ENCODE measurements at places on chromosomes 16 and 17.

GRCh38 chr17:8709006-8709405 is 35.6 kb downstream of the CCDC42 start:
- DNase-seq = no peak

DNA sequence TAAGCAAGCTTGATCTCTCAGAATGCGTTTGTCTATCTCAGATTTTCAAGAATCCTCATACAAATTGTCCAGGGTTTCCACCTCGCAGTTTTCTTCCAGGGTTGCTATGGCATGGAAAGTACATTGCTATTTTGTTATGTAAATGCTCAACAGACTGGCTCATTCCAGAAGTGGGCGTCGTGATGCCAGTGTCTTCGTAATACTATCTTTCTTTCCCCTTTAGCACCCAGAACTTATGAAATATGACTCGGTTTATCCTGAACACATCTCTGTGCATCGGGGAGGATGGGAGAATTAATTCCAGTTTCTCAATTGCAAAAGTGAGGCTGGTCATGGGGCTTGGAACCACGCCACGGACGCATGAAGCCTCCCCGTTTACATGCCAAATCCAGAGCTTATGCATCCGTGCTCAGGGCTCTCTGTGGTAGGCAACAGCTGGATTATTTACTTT is 405.0 kb downstream of the WWOX start:
- DNase-seq = no peak

- no peak for DNase-seq
These were observed 111.7 kb downstream of the TANGO6 start for GRCh38 chr16:68954911-68955635.

- no peak for DNase-seq
These were observed 11.1 kb downstream of the VAC14 start for GRCh38 chr16:70789595-70790447.

GRCh38 chr16:1416521-1416941 is 2.0 kb upstream of the UNKL start:
- no peak for DNase-seq

GRCh38 chr17:79102214-79102613 is 27.6 kb downstream of the ENGASE start:
- DNase-seq = no peak

- DNase-seq = no peak
These were observed 1.2 kb downstream of the MMP15 start for GRCh38 chr16:58026705-58027160.

- peak; percentile 58 for DNase-seq
These were observed 254.4 kb downstream of the C16orf95 start for GRCh38 chr16:87062569-87063442.

GRCh38 chr17:4858068-4858881 is 25.1 kb downstream of the MINK1 start:
- no peak for DNase-seq

- no peak for DNase-seq
These were observed 1.5 kb downstream of the CDK12 start for GRCh38 chr17:39462631-39463375.

- no peak for DNase-seq
These were observed 7.7 kb upstream of the HOXB2 start for GRCh38 chr17:48552466-48553189.

GRCh38 chr16:49674351-49674851 is 181.5 kb downstream of the ZNF423 start:
- no peak for DNase-seq

DNA sequence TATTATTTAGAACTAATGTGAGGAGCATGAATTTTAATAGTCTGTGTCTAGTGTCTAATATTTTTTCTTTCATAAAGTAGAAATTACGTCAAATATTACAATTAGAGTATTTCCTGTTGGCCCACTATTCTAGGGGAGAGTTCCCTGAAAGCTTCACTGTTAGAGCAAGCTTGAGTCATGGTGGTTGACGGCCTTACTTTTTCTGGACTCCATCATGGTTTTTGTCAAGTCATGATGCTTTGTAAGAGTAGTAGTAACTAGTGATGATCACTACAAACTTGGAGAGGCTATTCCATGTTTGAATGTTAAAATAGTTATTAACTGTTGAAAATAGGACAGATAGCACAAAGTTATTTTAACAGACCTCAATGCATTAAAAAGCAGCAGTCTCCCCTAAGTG is 1.7 kb downstream of the PSMD11 start:
- no peak for DNase-seq

GRCh38 chr16:89174055-89174827 is 2.7 kb downstream of the CDH15 start:
- DNase-seq = no peak

- DNase-seq = no peak
These were observed 87.3 kb downstream of the YPEL2 start for GRCh38 chr17:59418732-59419166.

DNA sequence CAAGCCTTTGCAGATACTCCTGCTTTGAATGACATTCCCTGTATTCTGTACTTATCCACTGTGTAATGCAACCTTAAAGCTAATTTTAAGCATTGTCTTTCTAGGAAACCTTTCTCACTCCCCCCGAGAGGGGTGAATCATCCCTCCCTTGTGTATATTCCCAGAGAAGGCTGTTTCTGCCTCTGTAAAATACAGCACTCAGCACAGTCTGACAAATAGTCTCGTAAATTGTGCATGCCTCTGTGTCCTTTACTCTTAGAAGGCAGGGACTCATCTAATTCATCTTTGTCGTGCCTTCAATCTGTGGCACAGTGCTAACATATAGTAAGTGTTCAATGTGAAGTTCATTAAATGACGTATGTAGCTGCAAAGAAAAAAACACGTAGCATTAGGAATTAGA is 200.7 kb downstream of the CA10 start:
- no peak for DNase-seq

DNA sequence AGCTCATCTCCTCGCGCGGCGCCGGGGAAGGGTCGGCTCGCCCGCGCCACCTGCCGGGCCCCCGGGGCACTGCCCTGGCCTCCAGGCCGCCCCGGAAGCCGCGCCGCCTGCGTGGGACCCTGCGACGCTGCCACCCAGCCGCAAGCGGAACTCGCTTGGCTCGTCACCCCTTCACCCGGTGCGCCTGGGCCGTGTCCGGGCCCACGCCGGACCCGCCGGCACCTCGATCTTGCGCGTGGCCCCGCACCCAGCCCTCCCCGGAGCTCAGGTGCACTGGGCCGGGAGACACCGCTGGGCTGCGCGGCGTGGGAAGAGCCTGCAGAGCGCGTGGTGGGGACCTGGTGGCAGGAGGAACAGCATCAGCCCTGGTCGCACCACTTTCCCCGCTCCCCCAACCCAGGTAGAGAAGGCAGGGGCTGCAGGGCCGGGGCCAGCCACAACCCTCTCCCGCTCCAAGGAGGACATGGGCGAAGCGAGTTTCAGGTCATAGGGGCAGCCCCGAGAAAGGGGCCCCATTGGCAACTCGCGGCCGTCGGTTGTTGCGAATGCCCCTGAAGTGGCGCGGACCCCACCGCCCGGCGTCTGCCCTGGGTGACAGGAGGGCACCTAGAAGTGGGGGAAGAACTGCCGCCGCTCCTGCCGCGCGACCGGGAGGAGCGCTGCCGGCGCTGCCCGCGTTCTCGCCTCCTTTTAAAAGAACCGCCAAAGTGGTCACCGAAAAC is 363 bp upstream of the MIF4GD start:
- peak; percentile 74 for DNase-seq

GRCh38 chr16:69830534-69831211 is 68.5 kb downstream of the WWP2 start:
- no peak for DNase-seq

DNA sequence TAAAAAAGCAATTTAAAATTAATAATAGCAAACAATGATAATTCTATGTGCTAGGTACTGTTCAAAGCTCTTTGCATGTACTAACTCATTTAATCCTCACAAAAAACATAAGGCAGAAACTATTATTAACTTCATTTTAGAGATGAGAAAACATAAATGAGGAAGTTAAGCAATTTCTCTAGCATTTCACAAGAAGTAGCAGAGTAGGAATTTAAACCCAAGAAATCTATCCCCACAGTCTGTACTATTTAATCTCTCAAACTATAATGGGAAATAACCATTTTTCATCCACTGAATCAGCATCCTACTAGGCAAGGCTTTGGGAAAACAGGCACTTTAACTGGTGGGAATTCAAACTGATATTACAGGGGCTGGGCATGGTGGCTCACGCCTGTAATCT is 42.2 kb upstream of the INTS2 start:
- DNase-seq = no peak

DNA sequence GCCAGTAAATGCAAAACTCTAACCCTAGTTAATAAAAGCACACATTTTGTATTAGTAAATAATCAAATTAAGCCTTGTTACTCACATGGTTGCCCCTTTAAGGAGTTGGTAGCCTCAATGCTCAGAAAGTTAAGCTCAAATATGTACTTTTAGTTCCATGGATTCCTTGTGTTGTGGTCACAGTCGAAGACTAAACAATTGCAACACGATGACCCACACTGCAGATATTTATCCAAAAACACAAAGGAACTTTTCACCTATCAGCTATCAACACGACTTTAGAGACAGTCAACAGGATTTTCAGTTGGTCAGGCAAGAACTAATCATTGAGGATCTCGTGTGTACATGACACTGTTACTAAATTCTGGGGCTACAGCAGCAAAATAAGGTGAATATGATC is 47.4 kb upstream of the NUDT7 start:
- DNase-seq = no peak

DNA sequence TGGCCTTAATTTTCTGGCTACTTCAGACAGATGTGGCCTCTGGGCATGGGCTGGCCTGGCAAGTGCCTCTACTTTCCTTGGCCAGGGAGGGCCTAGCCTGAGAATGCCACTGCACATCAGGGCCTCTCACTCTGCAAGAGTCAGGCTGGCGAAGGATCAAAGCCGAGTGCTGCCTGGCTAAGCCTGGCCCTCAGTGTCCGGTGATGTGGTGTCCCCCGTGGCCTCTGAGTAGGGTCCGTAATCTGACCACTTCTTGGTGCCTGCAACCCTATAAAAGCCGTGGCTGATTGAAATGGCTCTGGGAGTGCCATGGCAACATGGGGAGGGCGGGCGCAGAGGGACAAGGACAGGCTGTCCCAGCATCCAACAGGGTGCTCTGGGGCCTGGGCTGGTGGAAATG is 30.2 kb downstream of the TBX4 start:
- DNase-seq = no peak

DNA sequence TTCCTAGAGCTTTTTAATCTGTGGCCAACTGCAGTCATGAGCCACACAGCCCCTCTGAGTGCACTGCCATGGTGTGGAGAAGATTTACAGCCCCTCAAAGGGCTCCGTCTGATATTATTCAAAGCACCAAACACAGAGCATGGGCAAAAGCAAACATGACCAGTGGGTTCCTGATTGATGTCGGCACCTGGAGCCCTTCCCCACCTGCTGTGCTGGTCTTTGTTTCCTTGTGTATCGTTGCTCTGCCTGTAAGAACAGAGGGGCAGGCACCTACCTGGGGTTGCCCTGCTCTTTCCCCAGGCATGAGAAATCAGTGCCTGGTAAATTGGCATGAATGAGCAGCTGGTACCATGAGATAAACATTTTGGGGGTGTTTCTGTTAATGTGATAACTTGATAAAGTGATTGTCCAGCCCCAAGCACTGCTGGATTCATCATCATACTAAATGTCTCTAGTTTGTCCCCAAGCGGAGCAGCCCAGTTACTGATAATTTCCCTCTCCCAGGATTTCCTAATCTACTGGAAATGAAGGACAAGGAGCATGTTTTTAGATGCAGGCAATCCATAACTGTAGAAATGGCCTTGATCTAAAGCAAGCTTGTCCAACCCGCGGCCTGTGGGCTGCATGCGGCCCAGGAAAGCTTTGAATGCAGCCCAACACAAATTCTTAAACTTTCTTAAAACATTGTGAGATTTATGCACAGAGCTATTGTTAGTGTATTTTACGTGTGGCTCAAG is 5.0 kb upstream of the SPIRE2 start:
- no peak for DNase-seq

DNA sequence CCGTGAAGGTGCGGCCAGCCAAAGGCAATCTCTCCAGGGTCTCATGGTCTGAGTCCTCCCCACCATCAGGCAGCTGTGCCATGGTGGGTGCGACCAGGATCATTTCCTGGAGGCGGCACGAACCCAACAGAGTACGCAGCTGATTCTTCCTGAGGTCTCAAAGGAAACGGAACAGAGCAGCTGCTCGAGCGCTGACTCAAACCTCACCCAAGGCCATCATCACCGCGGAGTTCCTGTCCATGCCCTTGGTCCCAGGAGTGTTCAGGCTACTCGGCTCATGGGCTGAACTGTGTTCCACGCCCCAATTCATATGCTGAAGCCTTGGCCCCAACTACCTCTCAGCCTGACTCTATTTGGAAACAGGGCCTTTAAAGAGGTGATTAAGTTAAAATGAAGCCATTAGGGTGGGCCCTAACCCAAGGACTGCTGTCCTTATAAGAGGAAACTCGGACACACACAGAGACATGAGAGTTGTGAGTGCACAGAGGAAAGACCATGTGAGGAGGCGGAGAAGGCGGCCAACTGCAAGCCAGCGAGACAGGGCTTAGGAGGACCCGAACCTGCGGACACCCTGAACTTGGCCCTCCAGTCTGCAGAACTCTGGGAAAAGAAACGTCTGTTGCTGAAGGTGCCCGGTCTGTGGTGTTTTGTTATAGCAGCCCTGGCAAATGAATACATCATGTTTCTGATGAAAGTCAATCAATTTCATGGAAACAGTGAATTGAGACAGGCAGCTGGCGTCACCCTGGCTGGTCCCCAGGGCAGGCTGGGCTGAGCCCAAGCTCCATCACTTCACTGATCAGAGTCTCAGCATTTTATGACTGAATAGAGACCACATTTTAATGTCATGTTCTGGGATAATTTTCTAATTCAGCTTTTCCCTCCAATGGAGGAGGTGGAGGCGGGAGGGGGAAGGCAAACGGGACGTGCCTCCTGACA is 13.7 kb downstream of the MXRA7 start:
- no peak for DNase-seq

GRCh38 chr16:46573008-46573833 is 48.0 kb downstream of the SHCBP1 start:
- DNase-seq = no peak

- DNase-seq = no peak
These were observed 14.2 kb downstream of the TRPV1 start for GRCh38 chr17:3594976-3595375.

DNA sequence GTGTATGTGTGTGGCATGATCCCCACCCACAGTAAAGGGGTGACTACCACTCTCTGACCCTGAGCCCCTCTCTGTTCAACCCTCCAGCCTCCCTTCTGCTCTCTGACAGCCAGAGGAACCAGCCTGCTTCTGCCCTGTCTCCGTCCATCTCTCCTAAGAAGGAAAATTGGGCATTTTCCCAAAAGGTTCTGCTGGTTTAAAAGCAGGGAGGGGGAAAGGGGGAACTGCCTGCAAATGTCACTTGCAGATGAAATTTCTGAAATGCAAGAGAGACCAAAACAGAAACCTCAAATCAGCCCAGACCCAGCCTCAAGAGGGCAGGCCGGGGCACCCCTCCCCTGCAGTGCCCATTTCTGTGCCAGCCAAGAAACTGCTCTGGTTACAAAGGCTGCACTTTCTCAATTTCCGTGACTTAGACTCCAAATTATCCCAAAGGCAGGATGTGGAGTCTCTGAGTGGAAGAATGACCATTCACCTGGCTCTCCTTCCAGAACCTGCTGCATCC is 197.9 kb downstream of the RBFOX3 start:
- no peak for DNase-seq
